ENCODE measurements at places on chromosomes 1 and 21.

DNA sequence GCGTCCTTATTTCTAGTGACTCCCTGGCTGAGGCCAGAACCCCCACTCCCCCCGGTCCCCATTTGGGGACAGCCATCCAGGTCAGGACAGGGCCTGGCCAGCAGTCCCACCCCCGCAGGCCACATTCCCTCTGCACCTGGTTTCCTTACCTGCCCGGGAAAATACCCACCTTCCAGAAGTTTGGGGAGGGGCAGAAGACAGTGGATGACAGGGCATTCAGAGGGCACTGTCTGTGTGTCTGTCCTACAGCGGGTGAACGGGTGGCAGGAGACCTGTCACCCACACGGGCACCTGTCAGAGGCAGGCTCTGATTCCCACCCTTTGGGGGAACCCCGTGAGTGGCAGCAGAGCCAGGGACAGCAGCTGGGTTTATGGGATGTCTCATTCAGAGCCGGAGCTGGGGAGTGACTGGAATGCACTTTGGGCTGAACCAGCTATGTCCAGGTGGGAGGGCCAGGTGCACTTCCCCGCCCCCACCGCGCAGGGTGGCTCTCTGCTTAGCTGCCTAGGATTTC lies 2.0 kb downstream of the ARHGEF16 start:
- DNase-seq: no peak

- DNase-seq: no peak
Observed at GRCh38 chr1:48033495-48034045, 36.4 kb upstream of the TRABD2B start.

DNA sequence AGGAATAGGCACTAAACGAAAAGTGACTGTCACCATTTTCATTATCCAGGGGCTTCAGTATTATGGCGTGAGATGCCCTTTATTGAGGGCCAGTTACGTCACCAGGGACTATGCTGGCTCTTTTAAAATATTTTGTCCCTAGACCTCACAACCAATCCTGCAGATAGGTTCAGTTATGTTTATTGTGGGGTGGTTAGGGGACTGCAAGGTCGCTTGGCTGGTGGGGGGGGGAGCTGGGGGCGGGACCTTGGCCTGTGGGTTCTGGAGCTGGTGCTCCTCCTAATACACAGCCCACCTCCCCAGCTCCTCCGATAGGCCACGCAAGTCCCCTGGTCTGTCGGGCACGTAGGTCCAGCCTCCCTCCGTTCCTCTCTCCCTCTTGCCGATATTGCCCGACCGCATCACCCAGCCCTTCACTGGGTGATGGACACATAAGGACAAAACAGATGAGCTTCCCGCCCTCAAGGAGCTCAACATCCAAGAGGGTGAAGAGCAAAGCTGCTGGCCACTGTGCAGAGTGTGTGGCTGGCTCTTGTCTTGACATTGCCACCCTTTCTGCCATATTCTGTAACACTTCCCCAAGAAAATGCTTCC lies 271.8 kb downstream of the MATN1 start:
- DNase-seq: no peak

DNA sequence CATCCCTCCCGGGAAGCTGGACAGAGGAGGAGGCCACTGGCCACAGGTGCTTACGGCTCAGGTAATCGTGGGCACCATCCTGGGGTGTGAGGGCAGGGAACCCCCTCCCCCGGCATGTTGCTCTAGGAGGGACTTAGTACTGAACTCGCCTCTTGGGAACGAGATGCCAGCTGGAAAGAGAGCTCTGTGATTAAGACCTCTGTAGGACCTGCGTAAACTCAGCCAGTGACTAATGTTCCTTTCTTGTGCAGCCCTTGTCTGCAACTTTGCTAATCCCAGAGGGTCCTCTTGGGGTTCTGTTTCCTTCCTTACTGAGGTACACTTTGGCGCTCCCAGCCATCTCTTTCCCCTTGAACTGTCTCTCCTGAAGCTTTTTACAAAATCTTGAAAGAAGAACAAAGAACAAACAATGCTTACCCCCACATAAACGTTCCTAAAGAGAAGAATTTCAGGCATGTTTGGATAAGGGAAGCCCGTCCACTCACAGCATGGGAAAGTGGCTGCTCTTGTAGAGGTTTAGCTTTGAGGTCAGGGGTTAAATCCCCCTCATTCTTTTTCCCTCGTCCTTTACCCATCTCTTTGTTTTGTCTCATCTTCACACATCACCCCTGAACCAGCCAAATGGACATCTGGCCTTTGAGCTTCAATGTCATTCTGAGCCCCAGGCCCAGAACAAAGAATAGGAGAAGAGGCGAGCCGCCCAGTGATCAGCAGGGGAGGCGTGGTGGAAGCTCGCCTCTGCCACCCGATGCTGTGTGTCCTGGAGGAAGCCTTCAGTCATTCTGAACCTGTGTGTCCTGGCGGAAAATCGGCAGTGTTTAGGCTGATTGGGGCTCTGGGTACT lies 37.4 kb downstream of the CITED4 start:
- no peak for DNase-seq

DNA sequence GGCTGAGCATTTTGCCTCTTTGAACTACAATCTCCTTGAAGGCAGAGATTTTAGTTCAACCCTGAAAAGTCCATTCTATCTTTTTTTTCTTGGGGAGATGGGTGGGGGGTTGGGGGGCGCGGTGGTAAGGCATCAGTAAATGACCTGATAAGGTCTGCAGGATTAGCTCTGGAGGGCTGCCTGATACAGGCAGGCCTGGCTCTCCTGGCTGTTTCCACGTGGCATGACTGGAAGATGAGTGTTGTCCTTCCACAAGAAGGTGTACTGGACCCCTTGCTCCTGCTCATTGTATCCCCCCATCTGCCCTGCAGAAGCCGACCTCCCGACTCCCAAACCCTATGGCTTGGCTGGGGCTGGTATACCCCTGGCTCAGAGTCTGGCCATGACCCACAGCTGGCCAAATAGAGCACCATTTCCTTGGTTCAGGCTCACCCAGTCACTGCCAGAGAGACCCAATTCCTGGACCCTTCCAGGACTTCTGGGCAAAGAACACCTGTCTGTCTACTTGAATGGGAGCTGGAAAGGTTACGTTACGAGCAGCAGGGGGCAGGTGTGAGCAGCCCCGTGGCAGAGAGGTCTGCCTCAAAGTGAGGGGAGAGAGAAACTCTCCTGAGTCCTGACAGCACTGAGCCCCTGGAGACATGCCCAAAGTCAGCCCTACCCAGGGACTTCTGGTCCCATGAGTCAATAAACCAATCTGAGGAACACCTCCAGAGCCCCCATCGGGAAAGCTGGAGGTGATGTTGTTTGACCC lies 17.0 kb downstream of the DHRS3 start:
- peak; percentile 49 for DNase-seq

DNA sequence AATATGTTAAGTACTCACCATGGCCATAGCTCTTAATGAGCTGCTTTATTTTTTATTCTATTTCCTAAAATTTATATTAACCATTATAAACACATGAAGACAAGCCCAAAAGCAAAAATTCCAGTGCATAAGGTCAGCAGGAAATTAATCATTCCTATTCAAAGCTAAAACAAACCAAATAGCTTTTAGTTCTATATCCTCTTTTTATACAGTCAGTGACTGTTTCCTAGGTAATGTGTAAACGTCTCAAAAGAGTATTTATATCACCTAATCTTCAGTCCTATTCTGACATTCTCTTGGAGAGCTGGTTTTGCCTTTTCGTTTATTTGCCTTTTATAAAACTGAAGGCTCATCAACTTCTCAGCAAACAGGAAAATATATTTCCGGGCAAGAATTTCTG lies 4.2 kb downstream of the GOLPH3L start:
- no peak for DNase-seq

- no peak for DNase-seq
Observed at GRCh38 chr1:197904126-197904787, 1.8 kb downstream of the C1orf53 start.

DNA sequence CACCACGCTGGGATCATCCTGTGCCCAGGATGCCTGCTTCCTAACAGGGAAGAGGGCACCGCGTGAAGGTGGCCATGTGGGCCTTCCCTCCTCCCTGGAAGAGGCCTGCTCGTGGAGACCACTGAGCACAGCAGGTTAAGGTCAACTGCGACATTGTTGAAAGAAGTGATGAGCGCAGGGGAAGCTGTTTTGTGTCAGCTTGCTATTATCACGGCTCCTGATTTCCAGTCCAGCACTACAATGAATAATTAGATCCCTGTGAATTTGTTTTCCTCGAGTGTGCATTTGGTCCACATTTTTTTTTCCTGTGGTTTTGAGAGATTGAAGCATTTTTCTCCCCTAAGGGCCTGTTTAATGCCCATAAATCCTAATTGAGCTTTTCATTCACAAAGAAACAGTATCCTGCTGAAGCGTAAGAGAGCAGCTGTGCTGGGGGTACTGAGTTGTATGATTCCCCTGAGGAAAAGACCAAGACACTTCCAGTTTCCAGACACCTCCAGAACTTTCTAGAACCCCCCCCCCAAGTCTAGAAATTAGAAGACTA lies 204.9 kb downstream of the KCNJ6 start:
- no peak for DNase-seq

GRCh38 chr1:207876131-207876530 lies 34.8 kb downstream of the CD34 start:
- no peak for DNase-seq

GRCh38 chr1:174469687-174470086 lies 21.9 kb downstream of the GPR52 start:
- DNase-seq: no peak

DNA sequence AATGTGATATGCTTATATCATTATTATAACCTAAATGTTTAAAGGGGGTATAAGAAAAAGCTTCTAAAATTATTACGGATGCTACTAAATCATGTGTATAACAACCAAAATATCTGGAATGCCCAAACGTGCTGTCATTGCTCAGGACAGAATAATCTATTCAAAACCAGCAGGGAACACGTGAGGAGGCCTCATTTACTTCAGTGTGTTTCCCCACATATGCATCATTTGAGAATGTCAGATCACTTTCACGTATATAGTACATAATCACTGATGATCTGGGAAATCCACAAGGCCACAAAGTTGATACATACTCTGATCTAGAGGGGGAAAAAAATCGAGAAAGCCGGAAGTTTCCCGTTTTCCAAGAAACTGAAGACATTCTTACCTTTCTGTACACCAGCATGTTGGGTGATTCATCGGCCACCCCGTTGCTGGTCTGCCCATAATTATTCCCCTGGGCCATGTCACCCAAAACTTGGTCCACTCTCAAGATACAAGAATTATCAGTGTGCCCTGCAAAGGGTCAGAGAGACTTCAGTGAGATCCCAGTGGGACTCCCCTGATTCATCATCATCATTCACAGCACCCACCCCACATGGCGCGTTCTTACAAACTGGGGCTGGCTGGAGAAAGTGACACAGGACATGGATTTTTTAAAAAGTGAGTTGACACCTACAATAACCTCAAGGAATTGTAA lies 1.5 kb downstream of the RGS7 start:
- DNase-seq: no peak

- DNase-seq: no peak
Observed at GRCh38 chr1:209655411-209656231, 3.4 kb upstream of the LAMB3 start.

- DNase-seq: no peak
Observed at GRCh38 chr1:86645851-86646250, 58.5 kb upstream of the SH3GLB1 start.

GRCh38 chr1:243431591-243431990 lies 175.8 kb downstream of the SDCCAG8 start:
- no peak for DNase-seq

DNA sequence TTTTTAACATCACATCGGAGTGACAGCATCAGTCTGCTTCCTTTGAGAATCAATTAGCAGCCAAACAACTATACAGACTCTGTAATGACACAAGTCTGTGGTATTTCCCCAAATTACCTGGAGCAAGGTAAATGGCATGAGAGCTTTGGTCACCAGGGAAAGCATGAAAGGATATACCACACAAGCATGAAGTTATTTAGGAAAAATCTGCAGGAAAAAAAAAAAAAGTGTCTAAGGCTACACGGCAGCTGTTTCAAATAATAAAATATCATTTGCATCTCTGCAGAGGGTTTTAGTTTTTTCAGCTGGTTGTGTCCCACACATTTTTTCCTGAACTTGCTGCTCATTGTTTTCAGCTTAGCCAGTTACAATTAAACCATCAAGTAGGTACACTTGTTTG lies 234.7 kb downstream of the TTLL7 start:
- no peak for DNase-seq
